ENCODE measurements at places on chromosomes 2 and 18.

DNA sequence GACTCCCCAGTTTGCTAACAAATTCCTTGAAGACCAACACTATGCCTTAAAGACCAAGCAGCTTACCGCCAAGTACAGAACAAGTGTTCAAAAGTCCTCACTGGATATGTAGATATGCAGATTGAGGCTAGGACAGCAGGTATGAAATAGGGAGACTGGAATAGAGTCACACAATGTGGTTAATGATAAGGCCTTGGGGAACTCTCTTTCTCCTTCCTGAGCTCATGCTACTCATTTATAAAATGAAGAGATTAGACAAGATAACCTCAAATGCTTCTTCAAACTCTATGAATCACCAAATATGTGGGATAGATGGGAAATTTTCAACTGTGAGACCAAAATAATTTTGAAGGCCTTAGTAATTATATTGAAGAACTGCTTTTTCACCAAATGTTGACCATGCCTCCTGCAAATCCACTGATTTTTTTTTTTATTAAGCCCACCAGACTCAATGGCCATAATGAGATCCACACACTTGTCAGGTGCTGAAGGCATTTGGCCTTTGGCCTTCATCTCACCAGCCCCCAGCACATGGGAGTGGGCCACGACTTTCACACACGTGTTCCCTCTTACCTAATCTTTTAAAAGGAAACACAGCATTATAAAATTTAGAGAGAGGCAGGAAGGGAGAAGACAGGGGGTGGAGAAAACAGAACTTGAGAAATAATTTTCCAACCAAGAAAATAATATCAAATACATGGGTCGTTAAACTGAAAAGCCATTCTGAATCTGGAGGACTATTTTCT, 181.5 kb downstream of the EN1 start:
- DNase-seq: no peak

DNA sequence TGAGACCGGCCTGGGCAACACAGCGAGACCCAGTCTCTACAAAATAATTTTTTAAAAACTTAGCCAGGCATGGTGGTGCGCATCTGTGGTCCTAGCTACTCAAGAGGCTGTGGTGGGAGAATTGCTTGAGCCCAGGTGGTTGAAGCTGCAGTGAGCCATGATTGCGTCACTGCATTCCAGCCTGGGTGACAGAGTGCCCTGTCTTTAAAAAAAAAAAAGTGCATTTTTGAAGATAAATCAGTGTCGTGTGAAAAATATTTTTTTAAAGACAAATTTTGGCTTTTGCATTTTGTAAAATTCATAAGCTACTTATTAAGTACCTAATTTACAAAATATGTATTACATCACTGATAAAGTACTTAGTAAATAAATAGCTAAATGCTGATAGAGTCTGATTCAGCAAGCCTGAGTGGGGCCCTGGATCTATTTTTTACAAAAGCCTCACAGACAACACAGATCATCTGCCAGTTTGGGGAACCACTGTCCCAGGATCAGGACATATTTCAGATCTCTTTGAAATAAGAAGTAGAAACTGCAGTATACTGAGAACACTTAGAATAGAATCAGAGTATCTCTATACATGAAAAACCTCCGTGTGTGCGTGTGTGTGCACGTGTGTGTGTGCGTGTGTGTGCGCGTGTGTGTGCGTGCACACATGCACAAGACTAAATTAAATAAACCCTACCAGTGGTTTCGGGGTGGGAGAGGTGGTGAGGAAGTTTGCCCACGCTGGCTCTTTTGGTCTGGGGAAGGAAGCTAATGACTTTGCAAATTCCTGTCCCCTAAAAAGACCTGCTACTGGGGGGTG, 61.6 kb downstream of the AAK1 start:
- no peak for DNase-seq

DNA sequence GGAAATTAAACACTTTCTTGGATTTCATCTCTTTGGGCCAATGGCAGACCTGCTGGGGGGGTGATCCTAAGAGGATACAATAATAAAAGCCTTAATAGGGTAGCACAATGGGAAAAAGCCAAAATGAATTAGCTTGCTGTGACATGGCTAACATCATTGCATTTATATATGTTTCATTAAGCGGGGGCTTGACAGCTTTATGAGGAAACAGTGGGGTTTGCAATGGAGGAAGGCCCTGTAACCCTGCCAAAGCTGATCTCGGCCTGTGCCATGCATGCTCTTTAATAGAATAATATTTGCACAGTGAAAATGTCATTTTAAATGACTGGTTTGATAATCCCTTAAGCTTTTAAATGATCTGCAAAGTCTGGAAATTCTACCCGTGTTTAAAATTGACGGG, 291.5 kb downstream of the SLC4A3 start:
- DNase-seq: no peak

DNA sequence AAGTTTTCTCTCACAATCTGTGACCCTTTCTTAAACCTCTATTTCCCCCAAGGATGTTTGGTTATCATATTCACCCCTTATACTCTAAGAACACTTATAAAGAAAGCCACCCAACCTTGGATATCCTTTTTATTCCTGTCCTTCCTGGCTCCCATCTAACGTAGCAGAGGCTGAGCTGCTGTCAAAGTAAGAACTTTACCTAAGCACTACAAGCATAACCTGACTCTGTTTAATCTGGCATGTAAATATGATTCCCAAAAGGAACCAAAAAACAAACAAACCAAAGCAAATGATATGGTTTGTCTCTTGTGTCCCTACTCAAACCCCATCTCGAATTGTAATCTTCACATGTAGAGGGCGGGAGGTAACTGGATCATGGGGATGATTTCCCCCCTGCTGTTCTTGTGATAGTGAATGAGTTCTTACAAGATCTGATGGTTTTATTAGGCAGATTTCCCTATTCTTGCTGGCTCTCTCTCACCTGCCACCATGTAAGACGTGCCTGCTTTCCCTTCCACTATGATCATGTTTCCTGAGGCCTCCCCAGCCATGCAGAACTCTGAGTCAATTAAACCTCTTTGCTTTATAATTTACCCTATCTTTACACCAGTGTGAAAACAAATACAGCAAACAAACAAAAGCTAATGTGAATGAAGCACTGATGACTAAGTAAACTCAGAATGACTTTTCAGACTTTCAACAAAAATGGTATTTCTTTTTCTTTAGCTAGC, 72.7 kb upstream of the SPOPL start:
- no peak for DNase-seq
